NCI-H1436 treated with DMSO at 0.1 percent for 48 hours (cell line): ENCODE measurements at places on chromosomes 7 and 10.

DNA sequence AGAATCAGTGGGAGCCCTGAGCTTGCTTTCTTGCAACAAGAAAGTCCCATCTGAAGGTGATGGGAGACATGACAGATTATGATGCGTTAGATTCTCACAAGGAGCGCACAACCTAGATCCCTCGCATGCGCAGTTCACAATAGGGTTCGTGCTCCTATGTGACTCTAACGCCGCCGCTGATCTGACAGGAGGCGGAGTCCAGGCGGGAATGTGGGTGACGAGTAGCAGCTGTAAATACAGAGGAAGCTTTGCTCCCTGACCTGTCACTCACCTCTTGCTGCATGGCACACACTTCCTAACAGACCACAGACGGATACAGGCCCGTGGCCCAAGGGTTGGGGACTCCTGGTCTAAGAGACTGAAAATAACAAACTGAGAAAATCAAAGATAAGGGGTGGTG is 1163.4 kb upstream of the AUTS2 start:
- no peak for DNase-seq

GRCh38 chr7:151051108-151051507 is 2.8 kb downstream of the ASIC3 start:
- no peak for DNase-seq

DNA sequence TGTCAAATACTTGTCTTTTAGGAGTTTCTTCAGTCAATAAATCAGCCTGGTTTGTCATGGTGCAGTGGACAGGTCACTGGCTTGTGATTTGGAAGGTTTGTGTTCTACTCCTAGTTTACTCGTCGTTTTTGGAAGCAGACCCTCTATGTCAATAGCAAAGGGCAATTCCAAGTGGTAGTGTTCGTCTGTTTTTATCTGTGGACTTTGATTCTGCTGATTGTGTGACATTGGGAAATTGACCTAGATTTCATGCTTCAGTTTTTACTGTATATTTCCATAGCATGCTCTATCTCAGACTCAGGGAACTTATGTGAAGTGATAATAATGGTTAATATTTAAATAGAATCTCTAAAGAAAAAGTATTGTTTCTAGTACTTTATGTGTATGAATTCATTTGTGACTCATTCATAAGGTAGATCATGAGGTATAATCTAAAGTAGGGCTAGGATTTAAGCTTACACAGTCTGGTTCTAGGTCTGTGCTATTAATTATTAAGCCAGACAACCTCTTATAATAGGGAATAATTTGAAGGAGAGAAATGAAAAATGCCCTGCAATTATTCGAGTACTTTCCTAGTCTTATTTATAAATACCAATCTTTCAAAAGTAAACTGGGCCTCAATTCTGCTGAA is 198.1 kb downstream of the REEP3 start:
- no peak for DNase-seq

DNA sequence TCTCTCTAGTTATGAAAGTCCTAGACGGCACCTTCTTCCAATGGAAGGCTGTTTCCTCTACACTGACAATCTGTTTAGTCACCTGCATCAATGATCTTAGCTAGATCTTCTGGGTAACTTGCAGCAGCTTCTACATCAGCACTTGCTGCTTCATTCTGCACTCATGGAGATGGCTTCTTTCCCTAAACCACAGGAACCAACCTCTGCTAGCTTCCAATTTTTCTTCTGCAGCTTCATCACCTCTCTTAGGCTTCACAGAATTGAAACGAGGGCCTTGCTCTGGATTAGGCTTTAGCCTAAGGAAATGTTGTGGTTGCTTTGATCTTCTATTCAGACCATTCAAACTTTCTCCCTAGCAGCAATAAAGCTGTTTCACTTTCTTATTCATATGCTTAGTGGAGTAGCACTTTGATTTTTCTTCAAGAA is 24.6 kb downstream of the NAMPT start:
- DNase-seq, result no peak

GRCh38 chr10:58781873-58782488 is 269.3 kb downstream of the BICC1 start:
- peak; percentile 22 for DNase-seq

GRCh38 chr7:117807676-117808075 is 65.6 kb downstream of the CTTNBP2 start:
- DNase-seq, result no peak

GRCh38 chr10:5040010-5040673 is 36.5 kb upstream of the AKR1C2 start:
- no peak for DNase-seq

- DNase-seq, result no peak
Measured at GRCh38 chr7:135164357-135165061, 6.0 kb downstream of the CYREN start.

- DNase-seq, result no peak
Measured at GRCh38 chr10:61721431-61721830, 58.7 kb downstream of the CABCOCO1 start.

- DNase-seq, result no peak
Measured at GRCh38 chr10:111885046-111885445, 298.5 kb downstream of the GPAM start.

- no peak for DNase-seq
Measured at GRCh38 chr7:765383-765782, 38.3 kb upstream of the PRKAR1B start.

DNA sequence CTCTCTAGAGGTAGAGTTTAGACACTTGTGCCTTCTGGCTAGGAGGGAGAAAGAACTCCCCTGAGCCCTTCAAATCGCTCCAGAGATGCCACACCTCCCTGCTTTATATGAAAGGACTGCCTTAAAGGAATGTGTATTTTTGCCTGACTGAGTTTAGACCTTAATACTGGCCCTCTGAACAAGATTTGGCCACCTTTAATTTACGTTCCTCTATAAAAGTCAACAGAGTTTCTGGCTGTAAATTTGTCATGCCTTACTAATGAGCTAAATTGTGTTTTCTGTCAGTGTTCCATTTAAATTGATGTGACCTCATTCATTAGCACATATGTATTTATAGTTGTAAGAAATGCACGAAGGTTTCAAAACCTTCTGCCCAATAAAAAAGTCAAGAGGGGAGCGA is 48.0 kb downstream of the SEMA3C start:
- DNase-seq, result no peak

GRCh38 chr7:15199482-15199881 is 296.9 kb upstream of the DGKB start:
- DNase-seq, result no peak

DNA sequence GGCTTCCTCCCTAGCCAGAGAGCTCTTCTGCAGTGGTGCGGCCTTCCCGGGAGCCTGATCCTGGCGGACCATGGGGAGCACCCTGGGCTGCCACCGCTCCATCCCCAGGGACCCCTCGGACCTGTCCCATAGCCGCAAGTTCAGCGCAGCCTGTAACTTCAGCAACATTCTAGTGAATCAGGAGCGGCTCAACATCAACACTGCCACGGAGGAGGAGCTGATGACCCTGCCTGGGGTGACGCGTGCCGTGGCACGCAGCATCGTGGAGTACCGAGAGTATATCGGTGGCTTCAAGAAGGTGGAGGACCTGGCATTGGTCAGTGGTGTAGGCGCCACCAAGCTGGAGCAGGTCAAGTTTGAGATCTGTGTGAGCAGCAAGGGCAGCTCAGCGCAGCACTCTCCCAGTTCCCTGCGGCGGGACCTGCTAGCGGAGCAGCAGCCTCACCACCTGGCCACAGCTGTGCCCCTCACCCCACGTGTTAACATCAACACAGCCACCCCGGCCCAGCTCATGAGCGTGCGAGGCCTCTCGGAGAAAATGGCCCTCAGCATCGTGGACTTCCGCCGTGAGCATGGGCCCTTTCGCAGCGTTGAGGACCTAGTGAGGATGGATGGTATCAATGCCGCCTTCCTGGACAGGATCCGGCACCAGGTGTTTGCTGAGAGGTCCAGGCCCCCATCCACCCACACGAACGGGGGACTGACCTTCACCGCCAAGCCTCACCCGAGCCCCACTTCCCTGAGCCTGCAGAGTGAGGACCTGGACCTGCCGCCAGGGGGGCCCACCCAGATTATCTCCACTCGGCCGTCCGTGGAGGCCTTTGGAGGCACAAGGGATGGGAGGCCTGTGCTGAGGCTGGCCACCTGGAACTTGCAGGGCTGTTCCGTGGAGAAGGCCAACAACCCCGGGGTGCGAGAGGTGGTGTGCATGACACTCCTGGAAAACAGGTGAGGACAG is 1.5 kb downstream of the EEPD1 start:
- DNase-seq, result no peak
